ENCODE measurements at places on chromosomes 6 and 20.

GRCh38 chr6:82959385-82959941 is 106.2 kb downstream of the UBE3D start:
- peak; percentile 70 for DNase-seq

GRCh38 chr6:117423754-117424153 is 2.0 kb downstream of the ROS1 start:
- no peak for DNase-seq

GRCh38 chr6:143348531-143348930 is 102.0 kb downstream of the ADAT2 start:
- no peak for DNase-seq

DNA sequence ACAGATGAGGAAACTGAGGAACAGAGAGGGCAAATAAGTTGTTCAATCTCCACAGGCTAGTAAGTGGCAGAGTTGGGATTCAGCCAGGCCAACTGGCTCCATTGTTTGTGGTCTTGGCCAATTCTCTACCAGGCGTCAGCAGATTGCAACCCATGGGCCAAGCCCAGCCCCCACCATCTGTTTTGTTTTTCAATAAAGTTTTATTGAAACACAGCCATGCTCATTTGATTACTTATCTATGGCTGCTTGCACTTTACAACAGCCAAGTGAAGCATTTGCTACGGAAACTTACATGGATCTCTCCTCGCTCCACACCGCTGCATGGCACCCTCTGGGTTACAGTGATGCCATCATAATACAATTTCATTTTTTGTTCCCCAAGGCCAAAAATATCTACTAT is 90.8 kb downstream of the ZNF217 start:
- DNase-seq, result no peak

DNA sequence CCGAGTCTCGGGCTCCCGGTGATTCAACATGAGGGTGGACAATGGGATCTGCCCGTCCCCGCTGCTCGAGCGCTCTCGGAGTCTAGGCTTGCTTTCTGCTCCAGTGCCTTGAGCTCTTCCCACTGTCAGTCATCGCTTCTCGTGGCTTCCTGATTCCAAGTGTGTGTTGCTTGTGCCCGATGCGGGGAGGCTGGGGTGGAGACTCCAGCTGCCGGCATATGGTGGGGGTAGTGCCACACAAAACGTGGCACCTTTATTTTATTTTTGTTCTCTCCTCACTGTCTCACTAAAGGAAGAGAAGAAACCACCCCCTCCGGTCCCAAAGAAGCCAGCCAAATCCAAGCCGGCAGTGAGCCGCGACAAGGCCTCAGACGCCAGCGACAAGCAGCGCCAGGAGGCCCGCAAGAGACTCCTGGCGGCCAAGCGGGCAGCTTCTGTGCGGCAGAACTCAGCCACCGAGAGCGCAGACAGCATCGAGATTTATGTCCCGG is 14.8 kb upstream of the MYL9 start:
- DNase-seq, result no peak

GRCh38 chr6:58290177-58290576 is 972.7 kb downstream of the PRIM2 start:
- no peak for DNase-seq

DNA sequence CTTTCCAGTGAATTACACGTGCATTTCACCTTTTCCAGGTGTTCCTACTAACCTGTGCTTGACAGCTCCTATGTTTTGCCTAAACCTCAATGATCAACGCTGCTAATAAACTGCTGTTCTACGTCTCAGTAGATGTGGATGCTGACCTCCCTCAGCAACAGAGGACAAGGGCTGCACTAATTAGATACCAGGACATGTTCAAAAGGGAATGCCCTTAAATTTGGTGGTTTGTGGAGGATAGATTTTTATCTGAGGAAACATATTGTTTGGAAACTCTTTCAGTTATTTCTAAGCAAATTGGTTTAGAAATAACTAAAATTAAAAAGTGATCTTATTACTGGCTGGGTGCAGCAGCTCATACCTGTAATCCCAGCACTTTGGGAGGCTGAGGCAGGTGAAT is 19.1 kb upstream of the ZDHHC14 start:
- no peak for DNase-seq

DNA sequence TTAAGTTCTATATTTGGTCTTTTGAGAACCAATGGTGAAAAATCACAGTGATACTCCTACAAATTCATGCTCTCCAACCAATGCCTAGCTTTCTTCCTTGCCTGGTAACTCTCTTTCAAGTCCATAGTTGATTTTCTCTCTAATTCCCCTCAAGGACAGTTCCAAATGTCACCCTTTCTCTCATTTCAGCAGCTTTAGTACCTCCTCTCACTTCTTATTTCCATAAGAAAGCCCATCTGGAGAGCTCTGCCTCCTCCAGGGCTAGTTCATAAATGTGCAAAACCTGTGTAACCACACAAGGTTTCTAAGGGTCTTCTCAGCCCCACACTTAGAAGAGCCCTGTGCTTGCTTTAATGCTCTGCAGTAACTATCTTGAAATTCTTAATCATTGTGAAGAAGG is 155.4 kb upstream of the PLCB4 start:
- no peak for DNase-seq

GRCh38 chr20:11311659-11312224 is 606.0 kb upstream of the BTBD3 start:
- DNase-seq, result no peak

GRCh38 chr6:37569743-37570481 is 70.2 kb upstream of the CCDC167 start:
- no peak for DNase-seq

GRCh38 chr20:39129523-39129922 is 167.4 kb downstream of the DHX35 start:
- DNase-seq, result no peak

- DNase-seq, result no peak
These were observed 625.1 kb upstream of the IMPG1 start for GRCh38 chr6:76697585-76697984.

DNA sequence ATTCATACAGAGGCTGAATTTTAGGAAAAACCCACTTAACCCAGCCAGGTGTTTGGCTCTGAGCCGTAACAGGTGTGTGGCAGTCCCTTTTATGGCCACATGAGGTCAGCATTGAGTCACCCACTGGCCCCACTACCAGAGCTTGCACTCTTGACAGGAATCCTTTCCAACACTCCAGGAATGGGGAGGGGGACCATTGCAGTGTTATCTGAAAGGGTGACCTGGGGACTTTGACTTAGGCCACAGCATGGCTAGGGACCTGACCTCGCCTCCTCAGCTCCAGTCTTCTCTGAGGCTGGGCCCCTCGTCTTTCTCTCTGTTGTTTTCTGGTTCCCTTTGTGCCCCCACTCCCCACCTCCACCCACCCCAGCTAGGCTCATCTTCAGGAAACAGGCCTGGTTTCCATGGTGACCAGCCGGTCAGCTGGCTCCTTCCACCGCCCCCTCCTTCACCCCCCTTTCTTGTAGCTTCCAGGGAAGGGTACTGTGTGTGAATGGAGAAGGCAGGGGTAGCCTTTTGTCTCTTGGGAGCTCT is 2.1 kb upstream of the TMEM151B start:
- no peak for DNase-seq

DNA sequence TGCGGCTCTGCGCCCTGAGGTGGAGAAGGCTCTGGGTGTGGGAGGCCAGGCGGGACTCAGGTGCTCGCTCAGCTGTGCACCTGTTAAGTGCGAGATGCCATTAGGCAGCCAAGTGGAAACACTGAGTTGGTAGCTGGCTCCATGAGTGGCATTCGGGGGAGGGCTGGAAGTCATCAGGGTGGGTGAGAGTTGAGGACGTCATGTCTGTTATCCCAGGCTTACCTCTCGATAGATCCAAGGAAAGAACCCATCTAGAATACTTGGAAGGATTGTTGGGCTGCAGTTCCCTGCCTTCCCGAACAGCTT is 41.3 kb downstream of the TAF8 start:
- DNase-seq, result no peak

DNA sequence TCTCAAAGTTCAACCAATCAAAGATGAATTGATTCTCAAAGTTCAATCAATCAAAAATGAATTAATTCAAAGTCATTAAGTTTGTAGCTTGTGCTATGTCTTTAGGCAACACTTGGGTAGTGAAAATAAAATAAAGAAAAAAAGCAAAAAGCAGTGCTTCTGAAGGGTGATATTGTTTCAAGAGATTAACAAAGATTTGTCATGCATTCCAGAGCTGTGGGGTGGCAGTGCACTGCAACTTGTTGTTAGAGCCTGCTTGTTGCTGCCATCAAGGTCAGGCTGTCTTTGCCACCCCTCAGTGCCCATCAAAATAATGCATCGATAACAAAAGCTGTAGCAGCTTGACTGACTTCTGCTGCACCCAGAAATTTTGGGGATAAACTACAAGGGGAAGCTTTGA is 128.6 kb downstream of the RNF144B start:
- DNase-seq, result no peak

DNA sequence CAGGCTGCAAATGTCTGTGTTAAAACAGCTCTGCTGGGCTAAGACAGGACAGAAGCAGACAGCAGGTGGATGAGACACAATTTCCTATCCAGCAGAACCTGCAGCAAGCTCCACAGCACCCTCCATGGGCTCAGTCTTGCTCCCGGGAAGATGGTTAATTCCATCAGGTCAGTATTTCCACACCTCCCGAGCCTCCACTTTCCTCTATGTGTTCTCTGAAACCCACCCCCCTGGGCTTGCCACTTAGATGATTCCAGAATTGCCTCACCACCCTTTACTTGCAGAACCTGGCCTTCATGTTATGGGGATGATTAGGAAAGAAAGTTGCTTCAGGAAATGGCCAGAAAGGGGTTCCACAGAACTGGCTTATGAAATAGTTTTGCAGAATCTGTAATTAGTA is 43.8 kb downstream of the ERMARD start:
- DNase-seq, result no peak

DNA sequence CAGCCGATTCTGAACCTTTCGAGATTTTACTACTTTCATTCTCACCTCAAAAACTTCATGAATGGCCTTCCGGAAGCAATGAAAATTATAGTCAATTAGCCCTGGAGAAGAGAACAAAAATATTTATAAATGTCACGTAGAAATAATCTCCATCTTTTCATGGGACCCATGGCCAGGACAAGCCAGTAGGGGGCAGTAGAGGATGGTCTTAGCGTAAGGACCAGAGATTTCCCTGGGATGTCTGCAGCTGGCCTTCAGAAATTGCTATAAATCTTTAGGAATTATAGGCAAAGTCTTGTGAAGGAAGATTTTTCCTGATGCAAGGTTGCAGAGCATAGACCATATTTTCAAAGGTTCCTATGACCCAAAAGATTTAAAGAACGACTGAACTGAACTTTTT is 15.6 kb upstream of the UBE2J1 start:
- DNase-seq, result no peak

DNA sequence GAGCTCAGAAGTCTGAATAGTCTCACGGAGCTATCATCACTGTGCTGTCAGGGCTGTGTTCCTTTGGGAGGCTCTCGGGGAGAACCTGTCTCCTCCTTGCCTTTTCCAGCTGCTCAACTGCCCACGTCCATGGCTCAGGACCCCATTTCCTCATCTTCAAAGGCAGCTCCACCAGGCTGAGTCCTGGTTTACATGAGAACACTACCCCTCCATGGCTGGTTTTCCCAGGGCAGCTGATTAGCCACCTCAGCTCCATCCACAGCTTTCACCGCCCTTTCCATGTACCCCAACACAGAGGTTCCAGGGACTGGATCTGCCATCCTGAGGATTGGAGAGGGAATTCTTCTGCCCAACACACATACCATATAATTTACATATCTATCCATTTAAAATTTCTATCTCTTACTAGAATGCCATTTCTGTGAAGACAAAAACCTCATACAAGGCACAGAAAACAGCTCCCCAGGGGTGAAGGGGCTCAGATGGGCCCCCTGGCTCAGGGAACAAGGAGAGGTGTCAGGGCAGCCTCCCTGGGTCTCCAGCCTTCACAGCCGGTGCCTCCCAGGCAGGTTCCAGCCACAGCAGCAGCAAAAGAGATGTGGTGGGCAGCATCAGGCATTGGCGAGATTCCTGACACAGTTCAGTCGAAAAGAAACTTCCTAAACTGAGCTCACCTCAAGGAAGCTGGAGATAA is 2.2 kb upstream of the RAET1E start:
- no peak for DNase-seq

DNA sequence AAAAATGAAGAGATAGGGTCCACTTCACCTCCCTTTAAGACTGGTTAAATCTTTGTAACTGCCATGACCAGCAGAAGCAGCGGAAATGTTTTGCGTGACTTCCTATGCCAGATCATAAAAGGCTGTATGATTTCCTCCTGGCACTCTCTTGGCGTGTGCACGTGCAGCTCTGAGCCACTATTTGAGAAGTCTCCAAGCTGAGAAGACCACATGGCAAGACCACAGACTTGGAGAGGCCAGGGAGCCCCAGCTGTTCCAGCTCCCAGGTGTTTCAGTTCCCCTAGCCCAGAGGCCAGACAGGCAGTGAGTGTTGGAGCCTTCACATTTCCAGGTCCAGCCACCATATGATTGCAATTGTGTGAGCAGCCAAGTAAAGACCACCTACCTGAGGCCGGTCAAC is 259.3 kb upstream of the RIN2 start:
- no peak for DNase-seq

DNA sequence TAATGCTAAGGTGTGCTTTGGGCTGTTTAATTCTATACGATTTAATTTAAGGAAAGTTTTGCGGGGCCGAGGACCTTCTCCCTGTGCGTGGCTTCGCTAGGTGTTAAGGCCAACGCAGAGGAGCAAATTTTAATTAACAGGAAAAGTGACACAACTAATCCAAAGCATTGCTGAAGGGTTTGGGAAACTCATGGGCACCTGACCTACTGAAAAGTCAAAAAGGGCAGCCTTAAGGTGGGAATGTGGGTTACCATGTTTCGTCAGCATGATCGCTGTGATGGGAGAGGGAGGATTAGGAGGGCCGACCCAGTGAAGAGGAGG is 415 bp upstream of the CUL9 start:
- no peak for DNase-seq

DNA sequence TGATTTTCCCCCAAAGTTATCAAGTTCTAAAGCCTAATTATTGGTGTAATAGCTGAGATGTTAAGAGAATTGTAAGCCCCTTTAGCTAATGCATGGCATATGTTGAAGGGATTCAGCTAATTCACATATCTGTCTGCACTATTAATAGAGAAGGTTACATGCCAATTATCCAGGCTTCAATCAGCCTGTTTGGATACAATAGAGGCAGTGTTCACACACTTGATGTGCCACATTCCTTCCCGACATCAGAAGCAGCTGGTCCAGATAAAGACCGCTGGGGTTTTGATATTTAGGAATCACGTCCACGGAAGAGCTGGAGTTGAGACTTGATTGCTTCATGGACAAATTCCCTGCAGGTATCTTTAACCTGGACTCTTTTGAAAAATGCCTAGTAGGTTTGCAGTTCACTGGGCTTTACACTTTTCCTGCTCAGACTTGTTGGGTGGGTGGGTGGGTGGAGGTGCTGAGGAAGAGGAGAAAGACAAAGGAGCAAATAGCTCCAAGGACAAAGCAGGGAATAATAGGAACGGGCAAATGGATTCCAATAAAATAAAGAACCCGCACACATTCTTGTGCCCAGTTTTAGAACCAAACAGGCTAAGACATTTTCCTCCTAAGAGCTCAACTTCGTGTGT is 142.6 kb upstream of the ZNF217 start:
- DNase-seq, result no peak

Measured in GM04504 (cell line).